ENCODE measurements at places on chromosomes 7 and 10.

DNA sequence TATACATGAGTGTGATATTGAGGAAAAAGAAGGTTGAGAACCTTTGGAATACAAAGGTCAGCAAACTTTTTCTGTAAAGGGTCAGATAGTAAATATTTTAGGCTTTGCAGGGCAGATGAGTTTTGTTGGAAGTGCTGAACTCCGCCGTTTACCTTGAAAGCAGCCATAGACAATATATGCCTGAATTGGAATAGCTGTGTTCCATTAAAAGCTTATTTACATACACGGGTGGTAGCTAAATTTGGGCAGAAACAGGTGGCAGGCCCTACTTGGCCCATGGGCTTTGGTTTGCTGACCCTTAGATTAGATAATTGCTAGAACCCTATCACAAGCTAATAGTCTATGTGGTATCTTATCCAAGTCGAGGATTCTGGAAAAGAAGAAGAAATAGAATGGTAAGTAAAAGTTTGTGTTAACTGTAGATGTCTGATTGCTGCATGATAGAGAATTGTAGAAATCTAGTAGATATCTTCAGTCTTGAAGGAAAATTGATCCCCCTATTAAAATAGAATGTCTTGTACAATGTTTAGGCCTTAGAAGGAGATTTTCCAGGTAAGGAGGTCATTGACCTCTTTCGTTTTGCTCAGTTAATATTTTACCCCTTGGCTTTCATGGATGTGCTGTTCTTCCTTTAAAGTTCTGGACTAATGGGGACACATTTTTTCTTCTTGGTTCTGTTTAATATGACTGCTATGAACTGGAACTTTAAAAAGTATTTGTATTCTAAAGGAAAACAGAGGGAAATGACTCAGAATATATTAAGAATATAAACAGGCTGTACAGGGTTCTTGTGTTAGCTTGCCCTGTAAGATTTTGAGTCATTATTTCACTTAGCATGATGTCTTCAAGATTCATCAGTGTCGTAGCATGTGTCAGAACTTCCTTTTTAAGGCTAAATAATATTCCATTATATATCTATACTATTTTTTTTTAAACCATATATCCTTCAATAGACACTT, 8.0 kb downstream of the RBM33 start:
- no peak for DNase-seq

GRCh38 chr7:7505915-7506314, 29.8 kb downstream of the COL28A1 start:
- no peak for DNase-seq

DNA sequence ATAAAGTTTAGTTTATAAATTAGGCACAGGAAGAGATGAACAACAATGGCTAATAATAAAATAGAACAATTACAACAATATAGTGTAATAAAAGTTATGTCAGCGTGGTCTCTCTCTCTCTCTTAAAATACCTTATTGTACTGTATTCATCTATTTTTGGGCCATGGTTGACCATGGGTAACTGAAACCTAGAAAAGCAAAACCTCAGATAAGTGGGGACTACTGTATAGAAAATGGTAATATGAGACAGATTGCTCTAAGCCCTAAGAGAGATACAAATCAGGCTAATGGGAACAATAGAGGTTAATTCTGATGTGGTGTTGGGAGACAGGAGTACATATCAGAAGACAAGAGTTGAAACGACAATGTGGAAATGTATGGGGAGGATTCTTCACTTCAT, 86.2 kb downstream of the ZNF365 start:
- no peak for DNase-seq

GRCh38 chr7:5382281-5382892, 41.2 kb downstream of the TNRC18 start:
- peak; percentile 40 for DNase-seq

- DNase-seq: no peak
Observed at GRCh38 chr10:35641676-35642034, 441 bp downstream of the FZD8 start.

DNA sequence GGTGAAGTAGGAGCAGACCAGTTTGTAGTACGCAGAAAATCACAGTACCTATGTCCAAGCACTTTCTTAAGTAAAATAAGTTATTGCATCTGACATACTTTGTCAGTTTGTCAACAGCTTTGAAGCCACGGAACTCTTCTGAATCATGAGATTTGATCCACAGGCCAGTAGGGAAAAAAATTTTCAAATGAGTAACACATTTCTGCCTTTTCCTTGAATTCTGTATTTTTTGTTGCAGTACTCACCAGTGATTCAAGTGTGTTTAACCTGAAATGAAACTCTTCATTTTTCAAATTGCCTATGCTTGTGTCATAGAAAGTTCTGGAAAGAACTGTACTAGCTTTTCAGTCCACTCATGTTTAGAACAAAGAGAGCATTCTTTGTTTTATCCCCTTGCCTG, 337.7 kb downstream of the GATA3 start:
- DNase-seq: peak; percentile 51

DNA sequence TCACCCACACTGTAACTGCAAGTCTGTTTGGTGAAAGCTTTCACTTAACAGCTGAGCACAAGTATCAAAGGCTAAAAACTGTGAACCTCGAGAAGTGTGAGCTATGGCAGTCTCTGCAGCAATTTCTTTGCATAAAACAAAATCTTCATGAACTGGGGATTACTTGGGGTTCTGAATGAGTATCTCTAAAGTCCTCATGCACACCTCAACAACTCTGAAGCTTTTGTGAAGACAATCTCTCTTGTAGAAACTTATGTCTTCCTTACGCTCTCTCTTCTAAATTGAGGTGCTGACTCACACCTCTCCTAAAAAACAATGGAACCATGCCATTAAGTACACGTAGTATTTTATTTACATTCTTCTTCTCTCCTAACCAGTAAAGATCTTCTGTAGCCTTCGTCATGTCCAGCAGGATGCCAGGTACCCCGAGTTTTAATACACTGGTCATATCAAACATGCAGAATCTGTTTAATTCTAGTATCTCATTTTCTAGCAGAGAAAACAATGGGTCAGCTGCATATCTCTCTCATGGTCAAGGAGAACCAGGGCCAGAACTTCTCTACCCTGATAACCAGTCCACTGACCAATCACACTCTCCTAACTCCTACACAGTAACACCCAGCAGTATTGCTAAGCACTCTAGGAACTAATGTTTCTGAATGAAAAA, 76.9 kb downstream of the UBE2H start:
- no peak for DNase-seq

GRCh38 chr7:40763319-40764287, 628.8 kb downstream of the SUGCT start:
- DNase-seq: peak; percentile 79

GRCh38 chr7:92691578-92691977, 101.4 kb upstream of the FAM133B start:
- peak; percentile 72 for DNase-seq

GRCh38 chr10:92688927-92689662, 660 bp upstream of the HHEX start:
- no peak for DNase-seq

- no peak for DNase-seq
Observed at GRCh38 chr7:123004931-123005330, 9.4 kb upstream of the TAS2R16 start.

GRCh38 chr10:28986856-28987255, 302.0 kb upstream of the LYZL1 start:
- no peak for DNase-seq

DNA sequence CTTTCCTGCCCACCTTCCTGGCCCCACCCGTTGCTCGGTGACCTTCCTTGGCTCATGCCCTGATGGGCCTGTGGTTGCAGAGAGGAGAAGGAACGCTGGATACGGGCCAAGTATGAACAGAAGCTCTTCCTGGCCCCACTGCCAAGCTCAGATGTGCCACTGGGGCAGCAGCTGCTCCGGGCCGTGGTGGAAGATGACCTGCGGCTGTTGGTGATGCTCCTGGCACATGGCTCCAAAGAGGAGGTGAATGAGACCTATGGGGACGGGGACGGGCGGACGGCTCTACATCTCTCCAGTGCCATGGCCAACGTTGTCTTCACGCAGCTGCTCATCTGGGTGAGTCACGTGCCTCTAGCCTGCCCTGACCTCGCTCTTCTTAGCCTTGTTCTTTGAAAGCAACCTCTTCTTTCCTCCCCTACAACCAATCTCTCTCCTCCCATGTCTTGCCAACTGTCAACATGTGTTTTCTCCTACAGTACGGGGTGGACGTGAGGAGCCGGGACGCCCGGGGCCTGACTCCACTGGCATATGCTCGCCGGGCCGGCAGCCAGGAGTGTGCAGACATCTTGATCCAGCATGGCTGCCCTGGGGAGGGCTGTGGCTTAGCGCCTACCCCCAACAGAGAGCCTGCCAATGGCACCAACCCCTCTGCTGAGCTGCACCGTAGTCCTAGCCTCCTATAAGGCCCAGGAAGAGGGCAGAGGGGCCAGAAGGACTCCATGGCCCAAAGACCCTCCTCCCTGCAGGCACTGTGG, 24.1 kb downstream of the GBX1 start:
- no peak for DNase-seq

DNA sequence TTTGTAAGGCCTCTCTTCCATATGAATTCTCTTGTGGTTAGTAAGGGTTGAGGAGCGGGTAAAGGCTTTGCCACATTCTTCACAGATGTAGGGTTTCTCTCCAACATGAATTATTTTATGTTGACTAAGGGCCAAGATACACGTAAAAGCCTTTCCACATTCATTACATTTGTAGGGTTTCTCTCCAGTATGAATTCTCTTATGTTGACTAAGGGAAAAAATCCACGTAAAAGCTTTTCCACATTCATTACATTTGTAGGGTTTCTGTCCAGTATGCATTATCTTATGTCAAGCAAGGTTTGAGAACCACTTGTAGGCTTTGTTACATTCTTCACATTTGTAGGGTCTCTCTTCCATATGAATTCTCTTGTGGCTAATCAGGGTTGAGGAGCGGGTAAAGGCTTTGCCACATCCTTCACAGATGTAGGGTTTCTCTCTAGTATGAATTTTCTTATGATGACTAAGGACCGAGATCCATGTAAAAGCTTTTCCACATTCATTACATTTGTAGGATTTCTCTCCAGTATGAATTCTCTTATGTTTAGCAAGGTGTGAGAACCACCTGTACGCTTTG, 493.0 kb downstream of the ZNF479 start:
- no peak for DNase-seq

- DNase-seq: no peak
Observed at GRCh38 chr10:97823734-97824133, 25.9 kb upstream of the GOLGA7B start.

DNA sequence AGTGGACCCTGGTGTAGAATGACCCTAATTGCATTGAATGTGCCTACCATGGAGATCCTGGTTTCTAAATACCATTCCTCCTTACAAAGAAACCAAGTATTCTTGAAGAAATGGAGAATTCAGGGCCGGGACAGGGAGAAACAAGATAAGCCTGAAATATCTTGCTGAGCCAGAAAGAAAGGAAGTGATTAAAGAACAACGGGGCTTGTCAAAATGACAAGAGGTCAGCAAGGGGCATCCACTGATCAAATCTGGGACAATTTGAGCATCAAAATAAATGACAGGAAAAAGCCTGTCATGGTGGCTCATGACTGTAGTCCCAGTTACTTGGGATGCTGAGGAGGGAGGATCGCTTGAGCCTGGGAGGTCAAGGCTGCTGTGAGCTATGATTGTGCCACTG, 8.1 kb downstream of the ABHD11 start:
- no peak for DNase-seq

DNA sequence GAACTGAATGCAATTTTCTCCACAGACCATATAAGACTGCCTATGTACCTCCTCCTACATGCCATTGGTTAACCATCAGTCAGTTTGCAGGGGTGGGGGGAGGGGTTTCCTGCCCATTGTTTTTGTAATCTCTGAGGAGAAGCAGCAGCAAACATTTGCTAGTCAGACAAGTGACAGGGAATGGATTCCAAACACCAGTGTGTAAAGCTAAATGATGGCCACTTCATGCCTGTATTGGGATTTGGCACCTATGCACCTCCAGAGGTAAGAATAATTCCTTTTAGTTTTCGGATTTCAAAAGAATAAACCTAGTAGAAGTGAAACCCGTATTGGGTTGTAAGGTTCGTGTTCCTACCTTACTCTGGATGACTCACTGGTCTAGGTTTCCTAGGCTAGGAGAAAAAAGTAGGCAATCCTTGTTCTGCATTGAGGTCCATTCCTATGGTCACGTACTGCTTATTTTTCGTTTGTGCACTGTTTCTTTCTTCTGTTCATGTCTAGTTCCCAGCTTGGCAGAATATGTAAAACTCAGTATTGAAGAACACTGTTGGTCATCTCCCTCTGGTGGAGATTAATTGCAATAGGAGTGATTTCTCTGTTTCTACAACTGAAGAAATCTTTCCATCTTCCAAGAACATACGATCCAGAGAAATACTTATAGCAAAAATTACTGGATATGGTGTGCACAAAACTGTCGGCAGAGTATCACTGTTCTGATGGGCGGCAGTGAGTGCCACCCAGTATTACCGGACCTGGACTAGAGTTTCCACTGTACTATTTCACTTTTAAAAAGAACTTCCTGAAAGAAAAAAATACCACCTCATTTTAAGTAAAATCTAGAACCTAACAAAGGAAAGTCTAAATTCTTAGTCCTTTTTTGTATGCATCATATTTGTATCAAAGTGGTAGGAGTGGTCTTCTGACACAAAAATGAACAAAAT, at the start of gene AKR1C3:
Gene AKR1C3, plus strand, starts transcription at position 150 of the 941 bp plus-strand sequence. Its CDS starts 31 bp downstream, at position 181.
- no peak for DNase-seq

DNA sequence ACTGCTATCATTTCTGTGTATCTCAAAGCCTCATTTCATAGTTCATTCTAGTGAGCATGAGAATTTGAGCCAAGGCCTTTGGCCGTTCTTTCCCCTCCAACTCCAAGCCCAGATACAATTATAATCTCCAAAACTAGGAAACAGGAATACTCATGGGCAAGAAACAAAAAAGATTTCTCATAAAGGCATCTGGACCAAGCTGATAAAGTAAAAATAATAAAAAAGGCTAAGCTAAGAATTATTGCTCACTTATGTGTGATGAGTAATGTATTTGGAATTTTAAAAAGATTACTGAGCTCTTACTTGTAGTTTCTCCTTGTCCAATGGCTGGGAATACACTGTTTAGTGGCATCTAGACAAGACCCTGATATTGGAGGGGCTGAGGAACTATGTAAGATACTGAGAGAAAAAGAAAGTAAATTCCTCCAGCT, 196.4 kb upstream of the POM121L12 start:
- DNase-seq: no peak
